ENCODE measurements at places on chromosomes 1 and 21.

DNA sequence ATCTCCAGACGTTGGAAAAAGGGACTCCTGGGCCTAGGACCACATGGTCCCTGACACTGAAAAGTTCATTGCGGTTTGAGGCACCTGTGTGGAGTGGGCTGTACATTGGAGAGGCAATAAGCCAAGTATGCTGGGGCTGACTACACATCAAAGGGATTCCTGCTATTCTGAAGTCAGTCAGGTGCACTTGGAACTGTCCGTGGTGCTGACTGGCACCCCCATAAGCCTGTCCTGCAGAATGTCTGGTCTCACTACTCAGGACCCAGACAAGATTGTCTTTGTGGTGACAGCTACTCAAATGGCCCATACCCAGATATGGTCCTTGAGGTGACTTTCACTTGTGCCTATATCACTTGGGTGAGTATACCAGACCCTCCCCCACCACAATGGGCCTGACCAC, 150.6 kb downstream of the RWDD3 start:
- no peak for DNase-seq

- no peak for DNase-seq
Measured at GRCh38 chr21:41141031-41141457, 26.9 kb upstream of the BACE2 start.

DNA sequence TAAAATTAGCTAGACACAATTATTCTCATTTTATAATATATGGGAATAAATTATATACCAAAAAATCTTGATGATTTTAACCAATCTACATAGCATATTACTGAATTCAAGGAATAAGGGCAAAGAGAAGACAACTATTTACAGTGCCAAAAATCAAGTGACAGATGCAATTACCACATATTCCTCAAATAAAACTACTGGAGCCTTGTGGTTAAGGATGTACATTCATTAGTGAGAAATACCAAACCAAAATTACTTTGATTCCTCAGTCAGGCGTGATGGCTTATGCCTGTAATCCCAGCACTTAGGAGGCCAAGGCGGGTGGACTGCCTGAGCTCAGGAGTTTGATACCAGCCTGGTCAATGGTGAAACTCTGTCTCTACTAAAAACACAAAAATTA, 68.8 kb upstream of the RBM34 start:
- no peak for DNase-seq

- DNase-seq: no peak
Measured at GRCh38 chr1:208141610-208142192, 102.5 kb downstream of the PLXNA2 start.

Data from GM19239 (cell line).